Glomerular endothelial cell (primary cell): ENCODE measurements at places on chromosomes 12 and 14. TPM values are rescaled to one million over a fixed set of nuclear protein-coding genes. Genes with fewer than 3 reads are reported as not detected.

DNA sequence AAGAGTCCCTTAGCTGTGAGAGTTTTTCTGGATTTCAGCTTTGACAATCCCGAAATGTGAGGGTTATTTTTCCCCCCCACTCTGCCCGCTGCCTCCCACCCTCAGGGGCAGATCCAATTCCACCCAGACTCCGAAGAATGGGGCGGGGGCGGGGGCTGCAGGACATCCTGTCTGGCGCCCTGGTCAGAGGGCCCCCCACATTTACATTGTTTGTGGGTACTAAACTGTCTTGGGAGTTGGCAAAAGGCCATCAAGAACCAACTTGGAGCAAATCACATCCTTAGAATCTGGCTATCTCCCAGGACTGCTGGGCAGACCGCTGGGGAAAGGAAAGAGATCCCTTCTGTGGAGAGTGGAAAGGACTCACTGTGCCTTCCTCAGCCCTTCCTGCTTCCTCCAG is 2.4 kb downstream of the EMP1 start:
- no peak for DNase-seq

DNA sequence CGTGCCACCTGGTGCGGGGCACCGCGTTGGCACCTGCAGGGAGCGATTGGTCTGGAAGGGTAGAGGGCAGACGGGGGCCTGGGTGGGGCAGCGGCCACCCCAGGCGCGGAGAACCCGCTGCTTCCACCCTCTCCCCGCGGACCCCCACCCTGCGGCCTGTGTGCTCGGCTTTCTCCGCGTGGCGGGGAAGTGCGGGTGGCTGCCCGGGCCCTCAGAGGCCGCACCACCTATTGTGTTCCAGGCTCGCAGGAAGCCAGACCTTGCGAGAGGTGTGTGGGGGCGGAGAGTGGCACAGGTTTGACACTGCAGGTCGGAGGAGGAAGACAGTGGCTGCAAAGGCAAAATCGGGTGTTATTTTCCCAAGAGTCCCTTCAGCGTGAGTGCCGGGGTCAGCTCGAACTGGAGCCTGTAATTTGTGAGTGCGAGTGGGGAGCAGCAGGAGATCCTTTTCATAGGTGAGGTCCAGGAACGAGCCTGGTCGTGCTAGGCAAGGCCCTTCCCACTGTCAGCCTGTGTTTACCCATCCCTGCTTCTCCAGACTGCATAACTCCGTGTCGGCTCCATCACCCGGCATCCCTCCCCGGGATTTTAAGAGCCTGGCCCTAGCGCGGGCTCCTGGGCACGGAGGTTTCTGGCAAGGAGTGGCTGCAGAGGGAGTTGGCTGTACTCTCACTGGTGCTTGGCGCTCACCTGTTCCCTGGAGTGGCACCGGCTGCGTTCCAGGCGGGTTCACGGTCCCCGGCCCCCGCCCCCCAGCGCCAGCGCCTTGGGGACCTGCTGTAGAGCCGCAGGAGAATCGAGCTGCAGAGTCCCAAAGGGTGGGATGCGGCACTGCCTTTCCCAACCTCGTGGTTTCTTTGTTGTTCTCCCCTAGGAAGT is 935 bp downstream of the TBC1D30 start:
- DNase-seq, result no peak

DNA sequence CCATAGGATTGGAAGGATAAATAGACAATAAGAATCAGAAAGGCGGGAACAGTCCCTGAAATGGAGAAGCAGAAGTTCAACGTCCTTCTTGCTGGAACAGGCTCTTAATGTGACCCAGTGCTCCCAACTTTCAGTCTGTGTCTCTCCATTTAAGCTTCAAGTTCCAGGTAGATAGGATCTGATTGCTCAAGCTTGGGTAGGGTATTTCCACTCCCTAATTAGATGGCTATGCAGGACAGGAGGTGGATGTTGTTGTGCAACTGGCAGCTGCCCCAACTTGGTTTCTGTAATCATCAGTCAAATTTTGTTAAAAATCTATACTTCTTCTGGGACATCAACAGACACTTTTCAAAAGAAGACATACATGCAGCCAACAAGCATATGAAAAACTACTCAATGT is 266.2 kb downstream of the C12orf75 start:
- DNase-seq, result no peak

- peak; percentile 12 for DNase-seq
Observed at GRCh38 chr12:115752913-115753726, 524.4 kb downstream of the MED13L start.

DNA sequence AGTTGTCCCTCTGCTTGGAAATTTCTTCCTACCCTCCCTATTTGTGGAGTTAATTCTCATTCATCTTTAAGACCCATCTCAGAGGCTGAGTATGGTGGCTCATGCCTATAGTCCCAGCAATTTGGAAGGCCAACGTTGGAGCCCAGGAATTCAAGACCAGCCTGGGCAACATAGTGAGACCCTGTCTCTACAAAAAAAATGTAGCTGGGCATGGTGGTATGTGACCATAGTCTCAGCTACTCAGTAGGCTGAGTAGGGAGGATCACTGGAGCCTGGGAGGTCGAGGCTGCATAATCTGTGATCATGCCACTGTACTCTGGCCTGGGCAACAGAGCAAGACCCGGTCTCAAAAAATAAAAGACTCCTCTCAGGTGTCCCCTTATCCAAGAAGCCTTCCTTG is 125.1 kb downstream of the SUDS3 start:
- DNase-seq, result no peak

- no peak for DNase-seq
Observed at GRCh38 chr12:49086116-49086515, 8.5 kb downstream of the DHH start.

DNA sequence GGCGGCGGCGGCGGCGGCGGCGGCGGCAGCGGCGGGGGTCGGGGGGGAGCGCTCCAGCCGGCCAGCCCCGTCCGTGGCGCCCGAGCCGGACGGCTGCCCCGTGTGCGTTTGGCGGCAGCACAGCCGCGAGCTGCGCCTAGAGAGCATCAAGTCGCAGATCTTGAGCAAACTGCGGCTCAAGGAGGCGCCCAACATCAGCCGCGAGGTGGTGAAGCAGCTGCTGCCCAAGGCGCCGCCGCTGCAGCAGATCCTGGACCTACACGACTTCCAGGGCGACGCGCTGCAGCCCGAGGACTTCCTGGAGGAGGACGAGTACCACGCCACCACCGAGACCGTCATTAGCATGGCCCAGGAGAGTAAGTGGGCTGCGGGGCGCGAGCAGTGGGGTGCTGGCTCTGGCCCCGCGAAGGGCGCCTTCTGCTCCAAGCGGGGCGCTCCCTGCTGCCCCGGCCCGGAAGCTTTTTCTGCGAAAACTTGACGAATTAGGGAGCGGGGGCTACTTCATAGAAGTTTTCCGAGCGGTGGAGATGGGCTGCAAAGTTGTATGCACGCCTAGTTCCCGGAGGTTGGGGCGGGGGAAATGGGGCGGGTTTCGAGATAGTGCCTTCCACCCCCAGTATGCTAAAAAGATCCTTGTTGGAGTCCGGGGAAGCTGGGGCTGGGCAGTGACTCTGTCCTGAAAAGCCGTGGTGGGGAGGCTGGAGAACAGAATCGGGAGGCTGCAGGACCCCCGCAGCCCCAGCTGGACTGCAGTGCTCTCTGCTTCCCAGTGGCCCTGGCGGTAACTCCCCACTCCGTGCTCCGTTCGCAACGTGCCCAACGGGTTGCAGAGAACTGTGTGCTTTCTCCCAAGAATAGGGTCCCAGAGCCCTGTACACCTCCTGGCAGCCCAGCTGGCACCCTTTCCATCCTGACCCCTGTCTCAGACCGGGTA is 751 bp downstream of the GDF11 start:
- DNase-seq, result no peak

- DNase-seq, result no peak
Observed at GRCh38 chr12:124678421-124678893, 111.0 kb upstream of the NCOR2 start.

RNASE7 gene
- not detected in 2 replicates for total RNA-seq

GUCY2C gene
- total RNA-seq, result not detected in 2 replicates

PHETA1 gene
- 16.5 and 19.5 TPM in 2 replicates for total RNA-seq

ATL1 gene
- 2.9 and 6.3 TPM in 2 replicates for total RNA-seq

MAX gene
- total RNA-seq, result 54.2 and 64.3 TPM in 2 replicates

LUM gene
- total RNA-seq, result 0.73 and 1.9 TPM in 2 replicates

SYCP3 gene
- 2.0 TPM in 1 of 2 replicates, not detected in the other for total RNA-seq
